ENCODE measurements at places on chromosomes 5 and 9. TPM values are rescaled to one million over a fixed set of nuclear protein-coding genes. Genes with fewer than 3 reads are reported as not detected.

IL4 gene
- not detected for total RNA-seq

DNA sequence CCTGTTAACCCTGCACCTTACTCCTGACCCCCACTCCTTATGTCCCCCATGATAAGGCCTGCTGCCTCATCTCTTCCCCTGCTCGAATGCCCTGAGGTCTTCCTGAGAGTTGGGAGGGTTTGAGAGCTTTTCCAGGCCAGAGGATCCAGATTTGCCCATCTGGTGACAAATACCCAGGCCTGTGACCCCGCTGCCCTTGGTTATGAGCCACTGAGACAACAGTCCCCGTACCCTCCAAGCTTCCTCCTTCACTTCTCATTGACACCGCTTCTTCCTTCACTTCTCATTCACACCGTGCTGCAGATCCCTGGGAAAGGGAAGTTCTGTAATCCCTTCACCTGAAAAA, 593 bp downstream of the GM2A start:
- DNase-seq: no peak

- no peak for DNase-seq
Observed at GRCh38 chr9:127424676-127424999, 456 bp downstream of the ZNF79 start.

GRCh38 chr9:133163504-133164172, at the start of gene GBGT1:
Gene GBGT1, minus strand, starts transcription at chr9:133163914. Its CDS starts 1,502 bp downstream, at chr9:133162412.
- peak; percentile 14 for DNase-seq

PDE8B gene
- total RNA-seq: not detected

DNAI1 gene
- total RNA-seq: not detected

DNA sequence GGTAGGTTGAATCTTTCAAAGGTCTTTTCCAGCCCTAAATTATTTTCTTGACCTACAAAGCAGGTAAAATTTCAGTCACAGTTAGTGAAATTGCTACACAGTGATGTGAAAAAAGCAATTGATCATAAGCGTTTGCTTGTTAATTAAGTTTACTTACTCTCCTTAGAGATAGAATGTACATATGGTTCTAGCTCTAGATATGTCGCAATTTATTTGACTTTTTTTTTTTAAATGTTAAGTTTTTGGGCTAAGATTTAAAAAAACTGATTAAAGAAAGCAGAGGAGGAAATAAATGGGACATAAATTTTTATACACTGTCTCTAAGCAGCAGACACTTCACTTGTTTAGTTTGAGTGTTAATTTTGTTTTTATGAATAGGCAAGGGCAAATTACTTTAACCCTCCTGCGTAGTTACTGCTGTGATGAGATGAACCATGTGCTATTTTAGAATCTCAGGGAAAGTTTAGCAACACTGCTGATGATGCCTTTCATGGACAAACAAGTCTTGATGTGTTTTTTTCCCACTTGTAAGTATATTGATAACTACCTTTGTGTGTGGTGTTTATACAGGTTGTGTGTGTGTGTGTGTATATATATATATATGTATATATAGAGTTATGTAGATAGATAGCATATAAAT, 38.3 kb upstream of the FAM120AOS start:
- DNase-seq: no peak

CDKN2B-AS1 gene
- 7.0 TPM for total RNA-seq

GRCh38 chr5:132226516-132227234, 978 bp downstream of the P4HA2 start:
- peak; percentile 57 for DNase-seq

FKBP15 gene
- 19.1 TPM for total RNA-seq

GRCh38 chr5:7856855-7857254, 5.9 kb upstream of the CFAP90 start:
- no peak for DNase-seq

DNA sequence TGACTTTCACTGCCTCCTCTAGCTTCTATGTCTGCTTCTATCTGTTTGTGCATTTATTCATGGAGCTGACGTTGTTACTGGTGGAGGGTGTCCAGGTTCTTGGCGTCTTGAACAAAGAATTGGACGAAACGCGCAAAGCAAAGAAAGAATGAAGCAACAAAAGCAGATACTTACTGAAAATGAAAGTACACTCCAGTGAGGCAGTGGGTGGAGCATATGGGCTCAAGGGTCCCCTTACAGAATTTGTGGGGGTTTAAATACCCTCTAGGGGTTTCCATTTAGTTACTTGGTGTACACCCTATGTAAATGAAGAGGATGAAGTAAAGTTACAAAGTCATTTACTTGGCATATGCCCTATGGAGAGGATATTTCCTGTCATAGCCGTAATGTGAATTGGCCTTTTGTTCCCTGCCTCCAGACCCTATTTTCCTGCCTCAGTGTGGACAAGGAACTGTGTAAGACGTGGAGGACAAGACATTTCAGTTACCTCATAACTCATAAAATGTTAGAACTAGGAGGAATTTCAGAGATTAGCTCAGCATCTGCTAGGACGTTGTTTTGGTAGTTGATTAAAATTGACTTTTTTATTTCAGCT, 3.1 kb downstream of the POLR3G start:
- peak; percentile 35 for DNase-seq

DNA sequence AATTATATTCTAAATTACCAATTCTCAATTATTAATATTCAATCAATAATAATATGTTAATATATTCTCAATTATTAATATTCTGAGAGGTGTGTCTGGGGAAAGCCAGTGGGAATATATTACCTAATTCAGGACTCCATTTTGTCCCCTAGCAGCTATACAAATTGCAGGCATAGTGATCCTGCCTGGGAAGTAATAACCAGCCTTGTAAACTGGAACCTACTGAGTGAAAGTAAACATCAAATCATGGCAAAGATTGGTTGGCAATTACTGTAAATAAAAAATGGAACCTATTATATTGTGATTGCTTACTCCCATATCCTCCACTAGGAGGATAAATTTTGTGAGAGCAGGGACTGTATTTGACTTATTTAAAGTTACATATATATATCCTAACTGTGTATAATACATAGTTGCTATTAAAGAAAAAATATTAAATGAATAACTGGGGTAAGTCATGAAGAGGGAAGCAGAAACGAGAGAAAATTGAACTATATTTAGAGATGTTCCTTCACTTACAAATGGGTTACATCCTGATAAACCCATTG, 150.5 kb upstream of the ELL2 start:
- peak; percentile 7 for DNase-seq

PLPP7 gene
- 11.4 TPM for total RNA-seq

- no peak for DNase-seq
Observed at GRCh38 chr5:53560028-53560427, 411 bp upstream of the NDUFS4 start.

DNA sequence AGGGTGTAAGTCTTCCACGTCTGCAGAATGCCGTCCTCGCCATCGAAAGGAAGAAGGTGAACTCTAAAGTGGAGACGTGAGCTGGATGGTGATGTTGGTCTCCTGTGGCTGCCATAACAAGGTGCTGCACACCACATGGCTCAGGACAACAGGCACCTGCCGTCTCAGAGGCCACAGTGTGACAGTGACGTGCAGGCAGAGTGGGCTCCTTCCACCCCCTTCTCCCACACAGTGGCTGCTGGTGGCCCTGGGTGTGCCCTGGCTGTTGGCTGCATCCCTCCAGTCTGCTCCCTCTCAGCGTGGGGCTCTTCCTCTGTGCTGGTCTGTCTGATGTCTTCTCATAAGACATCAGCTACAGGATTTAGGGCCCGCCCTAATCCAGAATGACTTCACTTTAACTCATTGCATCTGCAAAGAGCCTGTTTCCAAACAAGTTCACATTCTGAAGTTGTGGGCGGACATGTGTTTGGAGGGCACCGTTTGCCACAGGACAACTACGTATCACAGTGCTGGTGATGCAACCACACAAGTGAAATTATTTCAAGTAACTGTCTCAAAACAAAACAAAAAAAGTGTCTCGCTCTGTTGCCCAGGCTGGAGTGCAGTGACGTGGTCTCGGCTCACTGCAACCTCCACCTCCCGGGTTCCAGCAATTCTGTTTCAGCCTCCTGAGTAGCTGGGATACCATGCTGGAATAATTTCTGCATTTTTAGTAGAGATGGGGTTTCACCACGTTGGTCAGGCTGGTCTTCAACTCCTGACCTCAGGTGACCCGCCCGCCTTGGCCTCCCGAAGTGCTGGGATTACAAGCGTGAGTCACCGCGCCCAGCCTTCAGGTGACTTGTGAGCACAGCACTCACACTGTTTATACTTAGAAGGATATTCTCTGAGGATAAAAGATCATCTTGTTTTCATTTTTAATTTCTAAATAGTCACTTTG, 31.2 kb upstream of the CLPTM1L start:
- no peak for DNase-seq
